Stimulated activated CD8-positive, alpha-beta memory T cell treated with anti-CD3 and anti-CD28 coated beads, Interleukin-15, amount 100 ng/mL, for 48 hours (primary cell): ENCODE measurements at places on chromosomes 5 and 9.
A peak's percentile ranks its signal among the peaks of the same experiment; 100 is the strongest.

DNA sequence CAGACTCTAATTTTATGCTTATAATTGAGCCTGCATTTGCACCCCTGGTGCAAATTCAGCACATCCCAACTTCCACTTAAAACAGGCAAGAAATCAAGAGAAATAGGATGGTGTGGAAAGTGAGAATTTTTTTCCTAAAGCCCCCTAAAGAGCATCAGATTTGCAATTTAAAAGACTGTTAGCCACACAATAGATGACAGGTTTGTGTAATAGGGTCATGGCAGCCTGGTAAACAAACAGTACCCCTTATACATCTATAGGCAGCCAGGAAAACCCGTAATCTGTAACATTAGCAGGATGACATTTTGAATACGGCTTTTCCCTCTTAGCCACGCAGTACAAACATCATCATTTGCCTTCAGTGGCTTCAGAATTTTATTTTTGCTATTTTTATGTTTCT lies 17.2 kb downstream of the EBF1 start:
- no peak for DNase-seq

GRCh38 chr5:174010365-174010764 lies 21.4 kb downstream of the C5orf47 start:
- no peak for DNase-seq

GRCh38 chr5:87122151-87122977 lies 145.3 kb upstream of the RASA1 start:
- DNase-seq: no peak

GRCh38 chr5:56094579-56095361 lies 100.0 kb upstream of the IL6ST start:
- DNase-seq: peak; percentile 49

GRCh38 chr5:137158691-137159090 lies 340.4 kb downstream of the SPOCK1 start:
- no peak for DNase-seq

GRCh38 chr9:19151425-19152159 lies 24.3 kb upstream of the PLIN2 start:
- no peak for DNase-seq

DNA sequence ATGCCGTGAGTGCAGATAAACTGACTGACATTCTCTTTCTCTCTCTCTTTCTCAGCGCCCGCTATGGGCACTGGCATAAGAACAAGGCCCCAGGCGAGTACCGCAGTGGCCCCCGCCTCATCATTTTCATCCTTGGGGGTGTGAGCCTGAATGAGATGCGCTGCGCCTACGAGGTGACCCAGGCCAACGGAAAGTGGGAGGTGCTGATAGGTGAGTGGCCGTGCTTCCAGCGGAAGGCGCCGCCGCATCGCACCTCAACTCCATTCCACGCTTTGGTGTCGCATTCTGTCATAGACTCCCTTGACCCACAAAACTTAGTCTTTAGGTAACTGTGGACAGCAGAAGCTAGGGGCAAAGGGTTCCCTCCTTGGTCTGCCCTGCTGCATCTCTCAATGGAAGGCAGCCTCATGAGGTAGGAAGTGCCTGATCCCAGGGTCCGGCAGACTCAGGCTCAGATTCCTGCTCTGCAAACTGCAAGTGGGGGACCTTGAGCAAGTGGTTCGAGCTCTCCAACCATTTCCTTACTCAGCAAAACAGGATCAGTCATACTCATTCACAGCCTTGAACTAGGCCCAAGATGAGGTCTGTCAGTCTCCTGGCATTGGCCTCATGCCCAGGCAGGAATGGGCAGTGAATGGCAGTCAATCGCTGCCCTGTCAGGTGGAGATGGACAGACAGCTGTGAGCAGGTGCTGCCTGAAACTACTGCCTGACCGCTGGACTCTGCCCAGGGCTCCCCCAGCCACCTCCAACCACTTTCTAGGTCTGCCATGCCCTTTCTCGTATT lies 24.2 kb upstream of the CFAP157 start:
- DNase-seq: no peak

DNA sequence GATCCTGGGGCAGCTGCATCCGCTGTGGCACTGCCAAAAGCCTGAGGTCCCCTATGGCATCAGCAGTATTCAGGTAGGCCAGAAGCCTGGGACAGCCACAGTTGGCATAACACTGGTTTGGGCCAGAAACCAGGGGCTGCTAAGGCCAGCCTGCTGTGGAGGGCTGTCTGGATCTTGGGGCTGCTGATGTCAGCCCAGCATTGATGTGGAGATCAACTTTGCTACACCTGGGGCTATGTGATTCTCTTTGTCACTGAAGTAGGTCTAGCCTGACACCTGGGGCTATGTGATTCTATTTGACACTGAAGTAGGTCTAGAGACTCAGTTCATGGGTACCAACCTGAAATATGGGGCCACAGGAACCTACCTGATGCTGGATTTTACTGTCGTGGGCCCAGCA lies 411.5 kb downstream of the RASEF start:
- DNase-seq: no peak

DNA sequence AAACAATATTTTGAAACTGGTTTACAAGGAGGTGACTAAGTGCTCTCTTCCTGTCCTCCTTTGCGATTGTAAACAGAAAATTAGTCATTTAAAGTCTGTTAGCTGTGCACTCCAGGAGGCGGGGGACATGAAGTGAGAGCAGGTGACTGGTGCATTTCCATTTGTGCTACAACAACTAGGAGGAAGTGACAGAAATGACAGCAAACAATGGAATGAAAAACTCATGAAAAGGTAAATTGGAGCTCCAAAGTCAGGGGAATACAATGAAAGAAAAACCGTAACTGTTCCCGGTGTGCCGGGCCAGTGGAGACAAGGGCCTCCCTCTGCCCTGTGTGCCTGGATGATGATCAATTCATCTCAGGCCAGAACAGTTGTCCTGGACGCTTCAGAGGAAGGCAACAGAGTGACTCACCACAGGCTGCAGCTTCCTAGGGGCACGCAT lies 439.9 kb downstream of the GADD45G start:
- DNase-seq: no peak

- no peak for DNase-seq
These were observed 63.2 kb upstream of the CTXN3 start for GRCh38 chr5:127585661-127586060.

DNA sequence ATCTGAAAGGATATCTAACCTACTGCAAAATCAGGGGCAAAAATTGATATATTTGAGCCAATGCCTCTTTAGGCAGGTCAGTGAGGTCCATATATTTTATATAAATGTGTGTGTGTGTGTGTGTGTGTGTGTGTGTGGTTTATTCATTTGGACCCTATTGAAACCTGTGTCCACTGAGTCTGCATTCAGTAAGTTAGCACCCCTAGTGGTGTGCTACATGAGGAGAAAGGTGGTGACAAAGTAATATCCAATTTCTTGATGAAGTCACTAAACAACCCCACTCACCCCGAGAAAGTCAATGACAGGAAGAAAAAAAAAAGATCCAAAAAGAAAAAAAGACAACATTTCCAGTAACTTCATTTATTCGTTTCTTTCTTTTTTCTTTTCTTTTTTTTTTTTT lies 4.1 kb downstream of the FBXW11 start:
- no peak for DNase-seq

GRCh38 chr5:66694036-66694435 lies 97.8 kb downstream of the MAST4 start:
- no peak for DNase-seq

GRCh38 chr9:96660692-96661248 lies 5.7 kb upstream of the PRXL2C start:
- no peak for DNase-seq

DNA sequence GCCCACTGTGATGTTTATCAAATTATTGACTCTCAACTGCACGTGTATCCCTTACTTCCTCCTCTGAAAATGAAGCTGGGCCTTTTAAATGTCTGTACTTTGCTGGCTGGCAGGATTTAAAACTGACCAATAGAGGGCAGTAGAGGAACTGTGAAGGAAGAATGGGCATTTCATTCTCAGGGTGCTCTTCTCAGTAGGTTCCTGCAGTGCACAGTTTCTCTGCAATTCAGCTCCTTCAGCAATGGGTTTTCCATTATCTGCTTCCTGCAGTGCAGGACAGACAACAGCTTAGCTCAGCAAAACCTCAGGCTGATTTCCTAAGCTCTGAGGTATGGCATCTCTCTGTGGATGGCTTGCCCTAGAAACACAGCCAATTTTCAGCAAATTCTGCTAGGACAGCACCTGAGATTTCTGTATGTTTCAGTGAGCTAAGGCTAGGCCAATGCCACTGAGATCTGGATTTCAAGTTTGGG lies 298.4 kb upstream of the PRDM9 start:
- DNase-seq: no peak

DNA sequence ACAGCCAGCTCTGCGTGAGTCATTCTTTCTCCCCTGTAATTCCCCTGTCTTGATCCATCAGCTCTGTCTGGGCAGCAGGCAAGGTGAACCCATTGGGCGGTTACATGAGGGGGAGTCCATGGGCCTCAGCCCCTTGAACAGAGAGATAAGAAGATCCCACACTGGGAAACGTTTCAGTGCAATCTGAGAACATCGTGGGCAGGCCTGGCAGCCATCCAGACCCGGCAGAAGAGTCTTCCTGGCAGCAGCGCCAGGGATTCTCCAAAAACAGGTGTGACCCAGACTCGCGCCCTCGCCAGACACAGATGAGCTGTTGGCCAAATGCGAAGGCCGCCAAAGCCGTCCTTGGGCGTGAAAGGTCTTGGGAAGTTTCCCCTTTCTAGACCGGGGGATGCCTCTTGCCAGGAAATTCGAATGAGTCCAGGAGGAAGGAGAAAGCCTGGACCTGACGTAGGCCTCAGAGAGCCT lies 6.4 kb upstream of the SLC12A7 start:
- DNase-seq: no peak

- no peak for DNase-seq
These were observed 42.8 kb upstream of the CPEB4 start for GRCh38 chr5:173845321-173845720.

GRCh38 chr5:16497546-16497945 lies 31.9 kb upstream of the ZNF622 start:
- DNase-seq: no peak

DNA sequence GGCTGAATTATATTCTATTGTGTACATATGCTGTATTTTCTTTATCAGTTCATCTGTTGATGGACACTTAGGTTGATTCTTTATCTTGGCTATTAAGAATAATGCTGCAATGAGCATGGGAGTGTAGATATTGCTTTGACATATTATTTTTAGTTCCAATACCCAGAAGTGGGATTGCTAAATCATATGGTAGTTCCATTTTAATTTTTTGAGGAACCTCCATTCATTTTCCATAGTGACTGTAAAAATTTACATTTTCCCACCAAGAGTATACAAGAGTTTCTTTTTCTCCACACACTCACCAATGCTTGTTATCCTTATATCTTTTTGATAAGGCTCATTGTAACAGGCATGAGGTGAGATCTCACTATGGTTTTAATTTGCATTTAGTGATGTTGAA lies 19.4 kb downstream of the JAK2 start:
- DNase-seq: no peak

DNA sequence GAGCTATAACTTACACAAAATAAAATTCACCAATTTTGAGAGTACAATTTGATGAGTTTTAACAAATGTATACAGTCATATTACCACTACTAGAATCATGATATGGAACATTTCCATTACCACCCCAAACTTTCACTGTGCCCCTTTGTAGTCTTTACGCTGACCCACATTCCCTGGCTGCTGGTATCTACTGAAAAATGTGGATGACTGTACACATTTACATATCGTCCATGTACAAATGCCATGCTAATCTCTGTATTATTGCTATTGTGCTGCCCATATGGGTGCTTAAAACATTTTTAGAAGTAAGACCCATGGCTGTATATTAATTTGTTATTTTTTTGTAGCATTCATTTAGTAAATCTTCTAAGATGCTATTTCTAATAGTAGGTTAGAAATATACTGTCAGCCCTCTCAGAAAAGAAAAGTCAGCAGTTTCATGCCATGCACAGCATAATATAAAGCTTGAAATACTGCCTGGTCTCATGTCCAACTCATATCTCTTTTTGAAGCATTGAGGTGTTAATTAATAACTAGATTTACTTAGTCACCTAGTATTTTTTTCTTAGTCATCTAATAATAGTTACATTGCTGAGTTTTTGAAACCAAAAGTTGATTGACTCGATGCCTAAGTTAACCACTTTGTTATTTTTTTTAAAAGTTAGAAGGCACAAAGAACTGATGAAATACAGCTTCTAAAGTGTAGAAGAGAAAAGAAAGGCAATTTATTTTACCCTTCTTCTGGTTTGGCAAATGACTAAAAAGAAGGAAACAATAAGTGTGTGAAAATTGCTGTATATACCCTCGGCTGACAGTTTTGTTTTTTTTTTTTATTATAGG lies 188.3 kb upstream of the MEF2C start:
- no peak for DNase-seq

DNA sequence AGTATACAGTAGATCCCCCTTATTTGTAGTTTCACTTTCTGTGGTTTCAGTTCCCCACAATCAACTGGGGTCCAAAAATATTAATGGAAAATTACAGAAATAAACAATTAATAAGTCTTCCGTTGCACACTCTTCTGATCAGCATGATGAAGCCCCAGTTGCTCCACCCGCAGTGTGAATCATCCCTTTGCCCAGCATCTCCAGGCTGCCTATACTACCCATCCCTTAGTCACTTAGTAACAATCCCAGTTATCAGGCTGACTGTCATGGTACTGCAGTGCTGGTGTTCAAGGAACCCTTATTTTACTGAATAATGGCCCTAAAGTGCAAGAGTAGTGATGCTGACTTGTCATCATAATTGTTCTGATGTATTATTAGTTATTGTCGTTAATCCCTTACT lies 28.9 kb downstream of the SHC3 start:
- no peak for DNase-seq

GRCh38 chr5:107985144-107985543 lies 314.4 kb upstream of the EFNA5 start:
- DNase-seq: no peak

GRCh38 chr5:96084874-96085506 lies 123.3 kb upstream of the ELL2 start:
- DNase-seq: no peak

DNA sequence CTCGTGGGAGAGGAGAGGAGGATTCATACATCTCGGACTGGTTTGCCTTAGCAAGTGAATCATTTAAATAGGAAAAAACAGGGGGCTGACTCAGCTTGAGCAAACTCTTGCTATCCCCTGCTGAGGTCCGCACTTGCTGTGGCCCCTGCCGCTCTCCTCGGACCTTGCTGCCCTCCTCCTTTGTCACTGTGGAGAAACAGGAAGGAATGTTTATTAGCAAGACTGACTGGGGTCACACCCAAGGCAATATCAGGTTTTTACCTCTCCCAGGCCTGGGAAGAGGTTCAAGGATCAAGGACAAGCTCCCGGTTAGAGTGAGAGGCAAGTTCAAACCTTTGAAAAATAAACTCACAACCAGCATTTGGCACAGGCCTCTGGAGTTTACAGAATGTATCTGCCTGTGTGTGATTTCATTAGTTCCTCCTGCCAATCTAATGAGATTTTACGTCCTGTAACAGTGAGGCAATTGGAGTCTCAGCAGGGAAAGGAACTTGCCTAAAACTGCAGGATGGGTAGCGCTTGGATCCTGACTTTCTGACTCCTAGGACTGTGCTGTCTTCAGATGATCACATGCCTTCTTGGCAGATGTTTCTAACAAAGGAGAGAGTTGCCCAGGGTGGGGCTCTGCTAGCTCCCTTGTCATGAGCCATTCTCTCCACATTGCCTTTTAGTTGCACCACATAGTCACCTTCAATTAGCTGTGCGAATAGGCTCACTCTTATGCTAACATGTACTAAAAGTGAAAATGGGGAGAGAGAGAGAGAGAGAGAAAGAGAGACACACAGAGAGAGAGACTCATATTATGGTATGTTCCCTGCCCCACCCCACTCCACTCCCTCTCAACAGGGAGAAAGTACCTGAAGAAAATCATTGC lies 108.6 kb upstream of the CDKN2B start:
- DNase-seq: no peak
